ENCODE measurements at places on chromosomes 11 and 22.

GRCh38 chr22:34294476-34294875 is 374.2 kb upstream of the LARGE1 start:
- no peak for DNase-seq

DNA sequence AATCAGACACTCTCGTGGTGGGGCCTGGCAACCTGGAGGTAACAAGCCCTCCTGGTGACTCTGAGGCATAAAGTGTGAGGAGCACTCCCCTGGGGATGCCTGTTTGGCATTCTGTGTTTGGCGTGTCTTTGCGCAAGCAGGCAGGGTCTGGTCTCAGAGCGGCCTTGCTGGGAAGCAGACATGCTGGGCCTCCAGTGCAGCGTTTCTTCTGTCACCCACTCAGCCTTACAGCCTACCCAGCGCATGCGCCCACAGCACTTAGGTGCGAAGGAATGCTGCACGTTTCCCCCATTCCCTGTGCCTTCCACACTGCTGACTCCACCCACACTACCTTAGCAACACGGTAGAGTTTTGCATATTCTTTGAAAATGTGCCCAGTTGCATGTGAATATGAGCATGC is 7.4 kb upstream of the CXCR5 start:
- DNase-seq, result no peak

- DNase-seq, result no peak
Measured at GRCh38 chr22:32607086-32607485, 132.5 kb downstream of the FBXO7 start.

DNA sequence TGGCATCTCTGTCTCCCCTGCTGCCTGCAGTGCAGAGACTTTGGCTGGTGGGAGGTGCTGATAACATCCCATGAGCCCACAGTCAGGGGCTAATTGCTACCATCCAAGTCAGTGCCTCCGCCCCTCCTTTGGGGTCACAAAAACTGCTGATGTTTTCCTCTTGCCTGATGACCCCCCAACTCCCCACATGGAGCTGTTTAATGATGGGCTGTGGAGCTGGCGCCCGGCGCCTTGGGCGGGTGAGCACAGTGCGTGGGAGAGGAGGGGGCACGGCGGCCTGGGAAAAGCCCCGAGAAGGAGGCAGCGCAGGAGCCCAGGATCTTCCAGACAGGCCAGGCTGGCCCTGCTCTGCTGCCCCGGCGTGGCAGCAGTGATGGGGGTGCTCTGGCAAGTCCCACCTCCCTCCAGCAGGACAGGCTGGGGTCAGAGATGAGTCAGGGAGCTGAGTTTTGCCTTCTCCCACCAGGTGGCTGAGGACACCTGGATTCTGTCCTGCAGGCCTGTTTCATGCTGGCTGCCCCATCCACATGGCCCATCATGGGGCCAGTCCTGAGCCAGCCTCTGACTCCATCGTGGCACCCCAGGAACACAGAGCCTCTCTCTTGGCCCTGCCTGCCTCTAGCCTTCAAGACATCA is 43.8 kb downstream of the NECTIN1 start:
- DNase-seq, result no peak

DNA sequence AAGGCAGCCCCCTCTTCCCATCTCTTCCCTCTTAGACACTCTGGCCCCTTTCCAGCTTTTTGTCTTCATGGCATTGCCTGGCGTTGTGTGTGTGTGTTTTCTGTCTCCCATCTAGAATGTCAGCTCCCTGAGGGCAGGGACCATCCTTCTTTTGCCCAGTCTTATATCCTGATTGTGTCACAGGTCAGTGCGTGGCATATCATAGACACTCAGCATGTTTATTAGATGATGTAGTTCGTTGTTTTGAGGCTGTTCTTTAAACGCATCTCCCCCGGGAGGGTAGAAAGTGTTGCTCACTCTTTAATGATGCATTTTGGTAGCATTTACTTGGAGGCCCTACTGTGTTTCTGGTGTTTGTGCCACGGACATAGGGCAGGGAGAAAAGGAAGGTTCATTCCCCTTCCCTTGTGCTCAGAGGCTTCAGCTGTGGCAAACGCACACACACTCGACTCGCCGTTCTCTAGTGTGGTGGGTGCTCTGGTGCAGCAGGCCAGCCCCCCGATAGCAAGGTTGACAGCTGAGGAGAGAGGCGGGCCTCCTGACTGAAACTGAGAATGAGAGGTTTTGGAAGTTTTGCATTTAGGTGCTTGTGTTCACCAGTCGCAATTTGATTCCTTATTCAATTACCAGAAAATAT is 60.2 kb downstream of the TNRC6B start:
- no peak for DNase-seq

DNA sequence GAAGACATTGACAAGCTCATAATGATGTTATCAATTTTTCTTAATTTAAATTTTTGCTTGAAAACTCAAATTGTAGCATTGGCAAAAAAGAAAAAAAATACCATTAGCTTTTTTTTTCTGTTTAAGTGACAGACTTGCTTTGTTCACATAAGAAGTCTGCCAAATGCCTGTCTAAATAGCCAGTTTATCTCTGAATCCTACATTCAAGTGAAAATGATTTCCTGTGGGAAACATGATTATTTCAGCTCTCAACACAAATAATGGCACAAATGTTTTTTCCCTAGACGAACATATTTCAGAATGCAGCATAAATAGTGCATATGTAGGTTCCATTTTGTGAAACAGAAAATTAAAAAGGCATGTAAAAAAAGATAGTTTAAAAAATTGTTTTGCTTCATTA is 23.5 kb downstream of the TYR start:
- no peak for DNase-seq

DNA sequence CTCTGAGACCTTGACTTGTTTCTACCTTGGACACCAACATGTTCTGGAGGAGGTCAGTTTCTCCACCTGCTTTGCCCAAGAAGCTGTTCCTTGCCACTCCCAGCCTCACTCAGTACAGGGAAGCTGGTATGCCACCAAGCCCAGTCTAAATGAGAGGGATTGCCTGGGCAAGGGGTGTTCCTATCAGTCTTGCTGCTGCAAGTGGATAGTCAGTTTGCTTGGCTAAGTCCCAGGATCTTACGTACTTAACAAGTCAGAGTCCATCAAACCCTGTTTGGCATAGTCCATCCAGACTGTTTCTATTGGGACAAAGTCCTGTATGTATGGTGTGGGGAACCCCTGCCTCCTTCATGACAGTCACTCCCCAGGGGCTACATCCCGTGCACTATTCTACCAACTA is 66.6 kb downstream of the RPL27A start:
- no peak for DNase-seq

DNA sequence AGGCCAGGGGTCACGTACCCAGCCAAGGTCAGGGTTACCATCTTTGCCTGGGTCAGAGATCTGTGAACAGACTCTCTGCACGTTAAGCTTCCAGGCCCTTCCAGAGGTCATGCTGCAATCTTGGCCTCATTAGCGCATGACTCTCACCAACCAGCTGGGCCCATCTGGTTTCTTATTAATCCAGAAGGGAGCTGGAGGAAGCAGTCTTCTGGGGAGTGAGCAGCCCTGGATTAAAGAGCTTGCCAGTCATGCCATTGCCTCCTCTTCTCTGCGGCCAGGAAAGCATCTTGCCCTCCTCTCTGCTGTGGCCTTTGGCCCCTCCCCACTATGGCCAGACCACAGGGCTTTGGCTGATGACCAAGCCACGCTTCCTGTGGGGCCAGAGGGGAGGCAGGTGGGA is 57.4 kb downstream of the CHST1 start:
- no peak for DNase-seq

GRCh38 chr11:120424970-120425332 is 86.6 kb upstream of the GRIK4 start:
- DNase-seq, result no peak

DNA sequence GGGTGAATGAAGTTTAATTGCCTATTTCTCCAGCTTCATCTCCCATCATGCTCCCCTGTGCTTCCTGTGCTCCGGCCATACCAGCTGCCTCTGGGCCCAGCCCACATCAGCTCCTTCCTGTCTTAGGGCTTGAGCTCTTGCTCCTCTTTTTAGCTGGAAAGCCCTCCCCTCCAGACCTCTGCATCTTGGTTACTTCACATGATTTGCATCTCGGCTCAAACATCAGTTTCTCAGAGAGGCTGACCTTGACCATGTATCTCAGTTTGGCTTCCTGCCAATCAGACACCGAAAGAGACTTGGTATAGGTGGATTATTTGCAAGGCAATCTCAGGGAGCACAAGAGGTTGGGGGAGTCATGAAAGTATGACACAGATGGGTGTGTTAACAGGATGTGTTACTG is 73.2 kb upstream of the TIMP3 start:
- DNase-seq, result no peak

- no peak for DNase-seq
Measured at GRCh38 chr11:113689768-113690618, 16.1 kb downstream of the TMPRSS5 start.

DNA sequence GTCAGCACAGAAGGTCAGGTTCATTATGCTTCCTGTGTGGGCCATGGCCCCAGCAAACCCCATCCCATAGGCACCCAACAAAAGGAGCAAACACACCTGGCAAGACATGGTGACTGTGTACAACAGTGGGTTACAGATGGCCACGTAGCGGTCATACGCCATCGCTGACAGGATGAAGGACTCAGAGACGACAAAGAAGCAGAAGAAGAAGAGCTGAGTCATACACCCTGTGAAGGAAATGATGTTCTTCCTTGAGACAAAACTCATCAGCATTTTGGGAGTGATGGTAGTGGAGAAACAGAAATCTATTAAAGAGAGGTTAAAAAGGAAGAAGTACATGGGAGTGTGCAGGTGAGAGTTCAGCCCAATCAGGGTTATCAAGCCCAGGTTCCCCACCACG is 309 bp downstream of the OR8B12 start:
- DNase-seq, result no peak

- no peak for DNase-seq
Measured at GRCh38 chr11:120255519-120255866, 15.6 kb downstream of the POU2F3 start.

- no peak for DNase-seq
Measured at GRCh38 chr22:45329530-45329936, 19.8 kb downstream of the FAM118A start.

DNA sequence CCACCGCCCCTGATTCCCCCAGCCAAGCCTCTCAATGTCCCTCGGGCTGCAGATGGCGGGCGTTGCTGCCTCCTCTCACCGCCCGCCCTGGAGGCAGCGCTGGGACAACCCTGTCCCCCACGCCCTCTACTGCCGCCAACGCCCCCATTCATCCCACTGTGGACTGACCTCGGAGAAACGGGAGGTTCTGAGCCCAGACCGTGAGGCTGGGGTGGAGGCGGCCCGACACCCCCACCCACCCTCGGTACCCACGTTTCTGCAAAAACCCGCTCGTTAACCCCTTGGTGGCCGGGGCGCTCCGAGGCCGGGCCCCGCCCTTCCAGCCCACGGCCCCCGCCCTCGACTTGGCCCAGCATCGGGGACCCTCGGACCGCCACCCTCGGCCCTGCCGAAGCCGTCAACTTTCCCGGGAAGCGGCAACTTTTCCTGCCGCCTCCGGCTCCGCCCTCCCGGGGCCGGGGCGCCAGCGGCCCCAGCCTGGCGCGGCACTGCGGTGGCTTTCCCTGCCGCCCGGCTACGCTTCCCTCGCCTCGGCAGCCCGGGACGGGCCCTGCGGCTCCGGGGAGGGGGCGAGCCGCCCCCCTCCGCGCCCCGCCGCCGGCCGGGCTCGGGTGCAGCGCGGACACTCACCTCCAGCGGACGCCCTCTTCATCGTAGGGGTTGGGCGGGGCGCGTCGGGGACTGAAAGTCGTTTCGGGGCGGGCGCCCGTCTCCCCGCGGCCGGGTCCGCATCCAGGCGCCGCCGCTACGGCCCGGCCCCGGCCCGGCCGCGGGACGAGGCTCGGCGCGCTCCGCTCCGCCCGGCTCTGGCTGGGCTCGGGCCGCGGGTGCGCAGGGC is 458 bp downstream of the RTN4R start:
- DNase-seq, result no peak

DNA sequence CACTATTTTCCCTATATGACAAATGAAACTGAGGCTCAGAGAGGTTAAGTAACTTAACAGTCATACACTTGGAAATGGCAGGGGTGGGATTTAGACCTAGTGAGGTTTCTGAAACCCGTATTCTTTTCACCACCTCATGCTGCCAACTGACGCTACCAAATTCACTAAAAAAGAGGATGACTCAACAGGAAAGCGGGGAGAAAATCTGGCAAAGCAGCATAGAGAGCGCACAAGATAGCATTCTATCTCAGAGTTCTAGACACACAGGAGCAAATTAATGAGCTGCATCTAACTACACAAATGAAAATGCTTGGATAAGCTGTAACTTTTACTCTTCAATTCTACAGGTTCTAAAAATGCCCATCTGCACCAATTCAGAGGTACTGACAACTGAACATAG is 136.4 kb downstream of the RBFOX2 start:
- DNase-seq, result no peak

- no peak for DNase-seq
Measured at GRCh38 chr11:14775897-14776296, 116.1 kb downstream of the CYP2R1 start.

DNA sequence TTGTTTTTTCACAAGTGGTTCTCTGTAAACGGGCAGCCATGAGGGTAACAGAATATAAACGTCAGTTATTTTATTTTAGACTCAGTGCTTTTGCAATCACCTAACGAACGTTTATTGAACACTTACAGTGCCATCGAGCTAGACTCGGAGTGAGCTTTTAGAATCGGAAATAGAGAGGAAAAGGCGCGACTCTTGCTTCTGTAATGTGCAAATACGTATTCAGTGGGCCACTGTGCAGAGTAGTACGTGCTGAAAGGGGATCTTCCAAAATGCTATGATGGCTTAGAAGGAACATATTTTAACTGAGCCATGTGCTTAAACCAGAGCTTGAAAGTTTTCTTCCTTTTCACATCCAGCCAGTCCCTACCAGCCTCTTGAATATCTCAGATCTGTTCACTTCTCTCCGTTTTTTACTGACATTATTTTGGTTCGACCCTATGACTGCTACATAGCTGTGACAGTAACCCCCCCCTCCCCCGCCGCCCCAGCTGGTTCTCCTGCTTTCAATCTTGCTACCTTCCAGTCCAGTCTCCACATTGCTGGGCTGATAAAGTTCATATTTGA is 468 bp downstream of the DDIAS start:
- no peak for DNase-seq

- no peak for DNase-seq
Measured at GRCh38 chr11:100683126-100683525, 4.0 kb upstream of the ARHGAP42 start.

GRCh38 chr22:17945888-17946648 is 78.3 kb downstream of the MICAL3 start:
- no peak for DNase-seq

GRCh38 chr11:75592715-75593114 is 30.7 kb downstream of the SERPINH1 start:
- DNase-seq, result no peak

DNA sequence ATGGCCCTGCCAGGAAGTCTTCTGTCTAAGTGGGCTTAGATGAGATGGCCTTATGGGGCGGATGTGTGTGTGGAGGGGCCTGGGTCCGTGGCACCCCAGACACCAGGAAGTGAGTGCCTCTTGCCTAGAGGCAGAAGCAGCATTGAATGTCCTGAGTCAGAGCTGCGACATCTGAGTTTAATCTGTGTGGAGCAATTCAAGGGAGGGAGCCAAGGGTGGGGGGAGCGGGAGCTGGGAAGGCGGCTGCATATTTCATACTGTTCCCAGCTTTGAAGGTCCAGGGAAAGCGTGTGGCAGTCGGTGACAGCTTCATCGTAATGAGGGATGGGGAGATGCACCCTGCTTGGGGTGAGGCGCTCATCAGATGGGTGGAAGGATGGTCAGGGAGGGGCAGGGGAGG is 73.5 kb upstream of the THY1 start:
- no peak for DNase-seq

GRCh38 chr11:121040614-121041002 is 16.7 kb downstream of the TBCEL start:
- DNase-seq, result no peak
